Right lung (tissue), 10 donors: ENCODE measurements at places on chromosomes 6 and 20. TPM values are rescaled to one million over a fixed set of nuclear protein-coding genes. Genes with fewer than 3 reads are reported as not detected.

GRCh38 chr6:125728739-125729138 lies 20.7 kb upstream of the HEY2 start:
- DNase-seq: no peak

DNA sequence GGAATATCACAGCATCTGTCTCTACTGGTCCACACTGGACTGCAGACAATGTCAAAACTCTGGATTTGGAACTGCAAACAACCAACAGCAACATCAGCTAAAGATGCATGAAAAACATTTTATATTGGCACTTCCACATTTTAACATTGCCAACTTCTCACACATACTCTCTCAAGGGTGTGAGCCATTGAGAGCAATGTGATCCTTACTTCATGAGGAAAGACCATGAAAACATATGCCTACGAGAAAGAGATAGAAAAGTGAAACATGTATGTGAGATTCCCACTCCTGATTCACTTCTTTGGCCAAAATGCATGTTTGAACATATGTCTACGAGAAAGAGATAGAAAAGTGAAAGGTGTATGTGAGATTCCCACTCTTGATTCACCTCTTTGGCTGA lies 99.4 kb downstream of the COL12A1 start:
- no peak for DNase-seq

- DNase-seq: no peak
These were observed 120.6 kb downstream of the TBX18 start for GRCh38 chr6:84643778-84644177.

DNA sequence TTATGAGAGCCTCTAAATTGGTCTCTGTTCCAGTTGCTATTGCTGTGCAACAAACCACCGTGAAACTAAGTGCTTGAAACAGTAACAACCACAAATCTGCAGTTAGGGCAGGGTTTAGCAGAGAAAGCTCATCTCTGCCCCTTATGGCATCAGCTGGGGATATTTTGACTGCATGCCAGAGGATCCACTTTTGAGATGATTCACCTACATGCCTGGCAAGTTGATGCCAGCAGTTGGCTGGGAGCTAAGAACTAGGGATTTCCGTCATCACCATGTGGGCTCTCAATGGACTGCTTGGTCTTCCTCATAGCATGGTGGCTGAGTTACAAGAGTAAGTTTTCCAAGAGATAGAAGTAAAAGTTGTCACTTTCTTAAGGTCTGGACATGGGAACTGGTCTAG lies 35.1 kb downstream of the PLCB4 start:
- no peak for DNase-seq

- no peak for DNase-seq
These were observed 64.3 kb downstream of the ANKS1A start for GRCh38 chr6:34953061-34954025.

- no peak for DNase-seq
These were observed 34.9 kb downstream of the BCL2L1 start for GRCh38 chr20:31687777-31688176.

The OVOL2 gene
- polyA plus RNA-seq: 7.8 TPM

- no peak for DNase-seq
These were observed 1.1 kb downstream of the LRRC1 start for GRCh38 chr6:53795702-53796450.

The NKX2-4 gene
- polyA plus RNA-seq: not detected

- DNase-seq: no peak
These were observed 103.0 kb downstream of the OLIG3 start for GRCh38 chr6:137391061-137391814.

The IL22RA2 gene
- not detected for polyA plus RNA-seq

The TMEM244 gene
- not detected for polyA plus RNA-seq

DNA sequence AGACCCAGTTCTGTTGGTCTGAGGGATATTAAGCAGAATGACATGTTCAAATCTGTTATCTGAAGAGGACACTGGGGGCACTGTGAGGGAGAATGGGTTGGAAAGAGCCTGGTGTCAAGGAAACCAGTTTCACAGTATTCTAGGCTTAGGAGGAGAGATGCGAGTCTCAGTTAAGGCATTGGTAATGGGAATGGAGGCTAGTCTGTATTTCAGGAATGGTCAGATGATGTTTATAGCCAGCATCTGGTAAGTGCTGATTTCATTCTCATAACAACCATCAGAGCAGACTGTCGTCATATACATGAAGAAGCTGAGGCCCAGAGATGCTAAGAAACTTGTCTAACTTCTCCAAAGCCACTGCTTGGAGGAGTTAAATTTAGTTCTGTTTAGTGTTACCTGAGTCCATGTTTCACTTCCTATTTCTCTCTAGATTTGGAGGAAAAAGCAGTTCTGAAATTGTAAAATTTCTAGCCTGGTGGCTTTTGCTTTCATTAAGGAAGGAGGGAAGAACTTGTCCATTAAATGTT lies 242.0 kb downstream of the ARID1B start:
- DNase-seq: no peak

The LKAAEAR1 gene
- polyA plus RNA-seq: 0.30 TPM

DNA sequence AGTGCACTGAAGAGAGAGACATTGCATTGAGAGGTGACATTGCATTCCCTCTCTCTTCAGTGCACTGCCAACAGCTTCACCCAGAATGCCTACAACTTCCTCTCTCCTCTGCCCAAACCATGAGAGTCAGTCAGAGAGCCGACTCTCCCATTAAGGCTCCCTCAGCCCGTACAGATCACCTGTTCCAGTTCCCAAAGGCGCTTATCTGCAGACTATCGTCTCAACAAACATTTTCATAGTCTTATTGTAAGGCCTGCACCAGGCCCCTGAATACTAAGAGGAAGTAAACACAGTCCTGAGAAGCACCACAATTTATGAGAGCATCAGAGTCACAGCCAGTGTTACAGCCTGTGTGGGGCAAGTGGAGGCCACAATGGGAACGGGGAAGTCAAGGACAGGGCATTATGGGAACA lies 53.7 kb downstream of the GFOD1 start:
- DNase-seq: no peak

DNA sequence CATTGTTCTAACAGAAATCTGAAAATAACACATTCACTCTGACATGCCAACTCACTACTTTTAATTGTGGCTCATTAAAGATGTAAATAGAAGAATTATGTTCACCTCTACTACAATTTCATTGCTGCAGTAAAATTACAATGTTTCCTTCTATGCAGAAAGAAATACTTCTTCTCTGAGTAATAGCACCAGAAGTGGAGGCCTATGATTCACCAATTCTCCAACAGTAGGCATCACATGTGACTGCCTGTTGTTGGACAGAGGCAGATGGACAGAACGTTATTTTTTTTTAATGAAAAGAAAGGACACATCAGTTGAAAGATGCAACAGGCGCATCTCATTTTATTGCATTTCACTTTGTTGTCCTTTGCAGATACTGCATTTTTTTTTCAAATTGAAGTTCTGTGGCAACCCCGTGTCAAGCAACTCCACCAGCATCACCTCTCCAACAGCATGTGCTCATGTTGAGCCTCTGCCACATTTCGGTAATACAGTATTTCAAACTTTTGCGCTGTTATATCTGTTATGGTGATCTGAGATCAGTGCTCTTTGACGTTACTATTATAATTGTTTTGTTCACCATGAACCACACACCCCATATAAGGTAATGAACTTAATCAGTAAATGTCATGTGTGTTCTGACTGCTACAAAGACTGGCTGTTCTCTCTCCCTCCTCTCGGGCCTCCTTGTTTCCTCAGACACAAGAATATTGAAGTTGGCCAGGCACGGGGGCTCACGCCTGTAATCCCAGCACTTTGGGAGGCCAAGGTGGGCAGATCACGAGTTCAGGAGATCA lies 121.4 kb downstream of the ATXN1 start:
- DNase-seq: no peak

DNA sequence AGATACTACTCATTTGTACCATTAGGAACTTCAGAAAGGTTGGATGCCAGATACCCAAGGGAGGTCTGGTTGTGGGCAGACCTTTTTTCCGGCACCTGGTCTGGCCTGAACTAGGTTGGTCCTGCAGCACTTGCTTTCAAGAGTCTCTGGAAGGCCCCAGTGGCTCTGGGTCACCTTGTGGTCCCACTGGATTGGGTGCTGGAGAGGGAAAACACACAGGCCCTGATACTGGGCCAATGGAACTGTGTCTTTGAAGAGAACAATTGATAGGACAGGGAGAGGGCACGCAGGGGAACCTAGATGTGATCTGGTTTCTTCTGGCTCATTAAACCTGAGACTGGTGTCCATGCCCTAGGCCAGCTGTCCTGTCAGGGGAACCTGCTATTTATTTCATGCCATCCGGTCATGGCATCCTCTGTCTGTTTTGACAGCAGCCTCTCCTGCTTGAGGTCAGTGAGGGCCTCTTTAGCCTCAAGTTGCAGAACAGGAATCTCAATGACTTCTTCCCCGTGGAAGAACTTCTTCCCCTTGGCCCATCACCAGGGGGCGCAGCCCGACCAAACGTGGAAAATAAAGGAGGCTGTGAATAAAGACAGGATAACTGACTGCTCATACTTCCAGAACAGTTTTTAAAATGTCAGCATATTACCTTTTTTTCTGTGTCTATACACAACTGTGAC lies 25.0 kb downstream of the TAF8 start:
- DNase-seq: peak; percentile 52

The HEY2 gene
- 1.6 TPM for polyA plus RNA-seq

- DNase-seq: no peak
These were observed 29.9 kb downstream of the KCNK5 start for GRCh38 chr6:39199231-39199940.

- no peak for DNase-seq
These were observed 39.8 kb upstream of the MCM9 start for GRCh38 chr6:118974790-118975189.

- DNase-seq: no peak
These were observed 102.7 kb downstream of the MBOAT1 start for GRCh38 chr6:20109526-20109925.

The PSORS1C2 gene
- not detected for polyA plus RNA-seq

The CGAS gene
- polyA plus RNA-seq: 7.8 TPM
